ENCODE measurements at places on chromosomes 3 and 15. TPM values are rescaled to one million over a fixed set of nuclear protein-coding genes. Genes with fewer than 3 reads are reported as not detected.

Gene ROPN1
- not detected for total RNA-seq

Gene GOLGA8G
- total RNA-seq, result not detected

Gene GAP43
- 1.0 TPM for total RNA-seq

Gene ZNF774
- 2.1 TPM for total RNA-seq

Gene MLF1
- total RNA-seq, result 57.9 TPM

Gene STIMATE
- 8.9 TPM for total RNA-seq

Gene SYNPR
- not detected for total RNA-seq

Gene DUOXA2
- not detected for total RNA-seq

Gene SOX14
- not detected for total RNA-seq

Gene PAQR9
- total RNA-seq, result under 0.01 TPM

Gene FETUB
- not detected for total RNA-seq

Gene PRR20G
- total RNA-seq, result not detected

Gene HGD
- total RNA-seq, result not detected

Gene CHAC1
- total RNA-seq, result 0.52 TPM

Gene PLSCR4
- 21.9 TPM for total RNA-seq

Gene TMF1
- 12.5 TPM for total RNA-seq

Gene GOLGA6L10
- total RNA-seq, result 0.52 TPM

Gene TBC1D2B
- 30.3 TPM for total RNA-seq

Gene RHCG
- not detected for total RNA-seq

Gene IL17RE
- not detected for total RNA-seq
